ENCODE measurements at places on chromosomes 3 and 15.

GRCh38 chr3:14177580-14178246, 688 bp downstream of the XPC start:
- no peak for DNase-seq

DNA sequence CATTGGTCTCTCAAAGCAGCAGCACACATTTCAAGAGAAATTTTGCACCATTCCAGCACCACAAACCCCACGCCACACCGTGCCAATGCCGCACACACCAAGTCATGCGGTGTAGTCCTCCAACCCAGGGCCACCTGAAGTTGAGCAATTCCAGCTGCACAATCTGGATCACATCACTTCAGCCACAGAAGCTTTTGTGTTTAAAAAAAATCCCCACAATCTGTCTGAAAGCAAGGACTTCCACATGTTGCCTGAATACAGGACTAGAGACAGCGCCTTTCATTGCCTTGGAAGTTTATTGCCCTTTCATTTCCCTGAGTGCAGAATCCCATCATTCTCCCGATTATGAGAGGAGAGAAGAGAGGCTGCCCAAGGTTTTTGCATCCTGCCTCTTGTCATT, 175.6 kb upstream of the BCL6 start:
- DNase-seq, result no peak

- no peak for DNase-seq
Observed at GRCh38 chr3:169578381-169579024, 85.0 kb downstream of the MECOM start.

DNA sequence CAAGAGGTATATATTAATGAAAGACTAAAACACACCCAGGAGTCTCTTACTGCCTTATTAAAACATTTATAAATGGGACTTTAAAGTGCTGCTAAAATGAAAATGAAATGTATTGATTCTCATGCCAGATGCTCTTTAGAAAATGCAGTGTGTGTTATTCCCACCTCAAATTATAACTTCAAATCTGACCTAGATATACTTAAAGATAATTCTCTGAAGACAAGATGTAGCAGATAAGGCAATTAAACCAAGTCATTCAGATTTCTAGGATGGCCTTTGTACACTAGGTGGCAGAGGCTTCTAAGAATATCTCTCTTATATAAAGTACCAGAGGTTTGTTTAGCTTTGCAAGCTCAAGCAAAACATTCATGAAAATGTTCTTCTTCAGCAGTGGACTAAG, 26.9 kb upstream of the GOLGA8B start:
- no peak for DNase-seq

All from activated CD4-positive, alpha-beta T cell treated with anti-CD3 and anti-CD28 coated beads for 4 hours (primary cell).